AG08395 (cell line): ENCODE measurements at places on chromosomes 6 and 20.

- DNase-seq, result no peak
These were observed 1.9 kb downstream of the NT5E start for GRCh38 chr6:85451565-85452306.

GRCh38 chr6:147564556-147564955 is 56.1 kb downstream of the SAMD5 start:
- no peak for DNase-seq

GRCh38 chr20:24694157-24694726 is 224.8 kb downstream of the SYNDIG1 start:
- no peak for DNase-seq

GRCh38 chr20:2859330-2860121 is 13.8 kb upstream of the PTPRA start:
- peak; percentile 86 for DNase-seq
